Muscle of arm (tissue), 14 donors: ENCODE measurements at places on chromosomes 2 and 18. TPM values are rescaled to one million over a fixed set of nuclear protein-coding genes. Genes with fewer than 3 reads are reported as not detected.
A peak's percentile ranks its signal among the peaks of the same experiment; 100 is the strongest.

DNA sequence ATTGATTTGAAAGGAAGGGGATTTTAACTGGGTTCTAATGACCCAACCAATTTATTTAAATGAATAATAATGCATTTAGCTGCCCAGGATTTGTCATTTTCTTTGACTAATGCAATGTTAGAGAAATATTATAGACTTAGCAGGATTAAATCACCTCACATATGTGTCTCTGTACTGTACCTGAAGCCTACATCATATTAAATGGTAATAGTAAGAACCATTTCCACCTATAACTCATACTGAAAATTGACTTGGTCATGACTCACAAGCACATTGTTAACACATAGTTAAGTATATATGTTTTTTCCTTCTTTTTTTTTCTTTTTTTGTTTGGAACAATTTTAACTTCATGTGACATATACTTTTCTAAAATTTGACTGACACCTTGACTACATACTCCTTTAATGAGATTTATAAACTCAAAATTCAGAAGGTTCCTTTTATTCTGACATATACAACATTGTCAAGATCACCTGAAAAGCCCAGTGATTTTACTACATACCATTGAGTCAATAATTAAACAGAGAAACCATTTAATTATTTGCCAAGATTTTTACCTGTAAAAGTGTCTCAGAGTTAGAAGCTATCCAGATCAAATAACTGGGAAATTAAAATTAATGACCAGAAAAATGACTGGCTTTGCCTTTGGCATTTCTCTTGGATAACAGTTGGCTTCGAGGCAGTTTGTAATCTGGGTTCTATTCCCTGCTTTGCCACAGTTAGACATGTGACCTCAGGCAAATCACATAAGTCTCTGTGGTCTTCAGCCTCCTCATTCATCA lies 58.8 kb upstream of the CDC42EP3 start:
- no peak for DNase-seq

GRCh38 chr2:191246820-191247380 lies 1.7 kb downstream of the MYO1B start:
- no peak for DNase-seq

Gene TTN
- polyA plus RNA-seq, result 452 TPM

Gene ING5
- 37.0 TPM for polyA plus RNA-seq

- no peak for DNase-seq
These were observed 28.5 kb upstream of the ALKAL2 start for GRCh38 chr2:316381-316780.

DNA sequence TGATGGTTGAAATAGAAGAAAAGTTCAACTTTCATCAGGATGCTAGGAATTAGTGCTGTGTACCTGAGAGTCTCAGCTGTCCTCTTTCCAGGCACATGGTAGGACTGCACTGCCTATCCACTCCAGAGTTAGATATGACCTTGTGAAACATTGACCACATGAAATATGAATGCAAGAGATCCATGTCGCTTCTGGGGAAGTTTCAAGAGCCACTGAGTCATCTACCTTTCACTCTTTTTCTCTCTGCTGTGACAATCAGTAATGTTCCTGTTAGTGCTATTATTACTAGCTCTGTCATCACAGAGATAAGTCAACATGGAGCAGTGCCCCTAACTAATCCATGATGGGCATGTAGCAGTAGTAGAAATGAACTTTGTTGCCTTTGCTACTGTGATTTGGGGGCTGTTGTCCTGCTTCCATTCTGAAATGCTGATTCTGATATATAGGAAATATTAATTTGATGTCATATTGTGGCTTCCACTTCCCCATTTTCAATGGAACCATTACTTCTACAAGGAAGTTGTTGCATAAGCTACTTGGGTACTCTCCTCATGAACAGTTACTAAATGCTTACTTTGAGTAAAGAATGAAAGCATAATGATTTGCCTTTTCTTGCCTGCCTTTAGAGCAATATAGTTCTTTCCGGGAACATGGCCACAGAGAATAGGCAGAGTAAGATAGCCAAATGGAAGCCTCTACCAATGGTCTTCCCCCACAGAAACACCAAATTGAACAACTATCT lies 192.8 kb upstream of the ZNF521 start:
- no peak for DNase-seq

- no peak for DNase-seq
These were observed 214.8 kb upstream of the RAB6C start for GRCh38 chr2:129764376-129765325.

GRCh38 chr2:67574230-67574629 lies 177.1 kb downstream of the ETAA1 start:
- no peak for DNase-seq

- no peak for DNase-seq
These were observed 27.8 kb downstream of the TWIST2 start for GRCh38 chr2:238875471-238876231.

DNA sequence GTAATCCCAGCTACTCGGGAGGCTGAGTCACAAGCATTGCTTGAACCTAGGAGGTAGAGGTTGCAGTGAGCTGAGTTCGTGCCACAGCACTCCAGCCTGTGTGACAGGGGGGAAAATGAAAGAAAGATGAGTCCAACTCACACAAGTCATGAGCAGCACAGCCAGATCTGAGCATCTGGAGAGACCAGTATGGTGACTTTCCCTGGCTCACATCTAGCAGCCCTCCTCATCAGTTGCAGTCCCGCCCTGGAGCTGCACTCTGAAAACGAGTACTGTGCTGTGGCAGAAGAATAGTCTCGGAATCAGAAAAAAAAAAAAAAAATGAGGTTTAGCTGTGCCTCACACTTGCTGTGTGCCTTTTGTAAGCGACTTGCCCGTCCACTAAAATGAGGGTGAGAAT lies 74.4 kb upstream of the TRIB2 start:
- no peak for DNase-seq

Gene CAPN14
- polyA plus RNA-seq, result not detected

Gene SIX2
- 5.8 TPM for polyA plus RNA-seq

- DNase-seq, result no peak
These were observed 90.6 kb downstream of the APOB start for GRCh38 chr2:20953146-20953824.

Gene NEU4
- polyA plus RNA-seq, result 3.2 TPM

DNA sequence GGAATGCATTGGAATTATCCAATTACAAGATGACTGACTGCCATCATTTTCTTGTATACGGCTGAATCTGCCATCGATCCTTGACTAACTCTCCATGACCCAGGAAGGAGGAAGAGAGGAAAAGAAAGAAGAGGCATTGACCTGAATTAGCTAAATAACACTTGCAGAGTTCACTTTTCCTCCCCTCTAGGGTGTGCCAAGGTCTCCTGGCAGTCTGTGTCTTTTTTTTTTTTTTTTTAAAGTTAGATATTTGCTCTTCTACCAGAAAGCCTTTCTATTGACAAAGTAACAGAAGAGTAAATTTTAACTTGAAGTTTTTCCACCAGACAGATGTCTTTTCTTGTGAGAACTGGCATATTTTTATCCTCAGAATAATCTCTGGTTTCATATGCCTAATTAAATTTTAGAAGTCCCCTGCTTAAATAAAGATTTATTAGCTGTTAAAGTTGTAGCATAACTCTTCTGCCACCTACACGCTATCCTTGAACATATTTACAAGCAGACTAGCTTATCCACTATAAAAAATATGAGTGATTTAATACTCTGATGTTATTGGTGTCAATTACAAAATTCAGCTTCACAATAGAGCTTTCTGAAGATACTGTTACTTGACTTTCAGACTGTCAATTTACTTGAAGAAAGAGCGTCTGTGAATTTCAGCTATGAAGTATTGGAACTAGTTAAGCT lies 171.7 kb upstream of the ETAA1 start:
- DNase-seq, result no peak

Gene MTLN
- polyA plus RNA-seq, result 23.8 TPM

- DNase-seq, result no peak
These were observed 190.1 kb downstream of the LRP1B start for GRCh38 chr2:141940709-141941108.

GRCh38 chr2:58862244-58862643 lies 621.1 kb upstream of the FANCL start:
- DNase-seq, result no peak

Gene C1D
- 41.6 TPM for polyA plus RNA-seq

DNA sequence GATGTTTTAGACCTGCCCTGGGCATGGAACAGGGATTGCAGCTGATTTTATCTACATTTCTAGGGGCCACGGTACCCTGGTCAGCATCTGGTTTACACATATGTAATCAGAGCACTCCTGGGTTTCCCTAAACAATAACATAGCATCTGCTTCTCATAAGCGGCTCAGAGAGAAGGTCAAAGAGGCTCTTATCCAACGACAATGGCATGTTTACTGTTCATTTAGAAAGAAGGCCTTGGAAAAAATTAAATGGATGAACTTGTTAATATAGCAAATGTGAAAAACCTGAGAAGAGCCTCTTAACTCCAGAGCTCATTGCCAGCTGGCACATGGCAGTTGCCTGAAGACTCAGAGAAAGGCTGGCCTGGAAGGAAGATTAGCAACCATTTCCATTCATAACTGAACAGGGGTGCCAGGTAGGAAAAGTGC lies 202.8 kb upstream of the THUMPD2 start:
- peak; percentile 69 for DNase-seq

- DNase-seq, result peak; percentile 49
These were observed 80.0 kb downstream of the ETAA1 start for GRCh38 chr2:67476809-67477790.

- no peak for DNase-seq
These were observed 21.3 kb downstream of the PLEK start for GRCh38 chr2:68386365-68386764.

GRCh38 chr2:208280933-208281332 lies 14.9 kb downstream of the PIKFYVE start:
- DNase-seq, result no peak

DNA sequence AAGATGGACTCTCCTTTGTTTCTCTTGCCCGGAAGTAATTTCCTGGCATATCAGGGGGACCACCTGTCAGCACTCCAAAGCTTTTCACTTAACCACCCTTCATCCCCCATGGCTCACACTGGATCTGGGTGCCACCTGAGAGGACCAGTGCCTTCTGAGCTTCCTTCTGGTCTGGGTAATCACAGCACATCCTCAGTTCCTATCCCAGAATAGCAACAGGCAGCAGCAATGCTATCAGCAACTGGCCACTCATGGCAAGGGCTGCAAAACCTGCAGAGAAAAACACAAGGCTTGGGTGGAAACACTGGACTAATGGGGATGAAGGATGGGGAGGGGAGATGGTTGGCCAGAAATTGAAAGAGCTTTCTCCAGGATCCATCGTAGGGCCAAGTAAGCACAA lies 59.9 kb upstream of the STPG4 start:
- no peak for DNase-seq

Gene KATNAL2
- polyA plus RNA-seq, result 7.7 TPM

DNA sequence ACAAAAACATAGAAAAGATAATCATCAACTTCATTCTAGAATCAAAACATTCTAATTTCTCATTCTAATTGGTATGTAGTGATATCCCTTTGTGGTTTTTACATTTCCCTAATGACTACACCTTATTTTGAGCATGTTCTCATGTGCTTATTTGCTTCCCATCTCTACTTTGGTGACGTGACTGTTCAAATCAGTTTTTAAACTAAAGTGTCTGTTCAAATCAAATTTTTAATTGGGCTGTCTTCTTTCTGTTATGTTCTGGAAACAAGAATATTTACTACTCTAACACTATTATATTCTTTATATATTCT lies 45.5 kb downstream of the YES1 start:
- DNase-seq, result no peak

GRCh38 chr2:187075199-187075635 lies 226.2 kb upstream of the ZSWIM2 start:
- peak; percentile 27 for DNase-seq

DNA sequence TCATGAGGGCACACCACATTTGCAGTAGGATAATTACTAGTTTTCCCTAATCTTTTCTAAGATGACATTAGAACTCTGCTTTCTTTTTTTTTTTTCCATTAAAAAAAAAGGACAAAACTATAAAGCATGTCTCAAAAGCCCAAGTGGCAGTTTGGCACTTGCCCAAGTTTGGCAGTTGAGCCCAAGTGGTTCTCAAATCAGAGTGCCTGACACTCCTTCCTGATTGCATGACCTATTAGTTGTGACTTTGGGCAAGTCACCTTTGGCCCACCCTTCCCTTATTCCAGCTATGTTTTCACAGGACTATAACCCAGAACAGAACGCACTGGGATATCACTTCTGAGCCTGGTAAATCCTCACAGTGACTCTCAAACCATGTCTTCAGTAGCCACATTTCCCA lies 273.0 kb downstream of the CCDC85A start:
- no peak for DNase-seq

- DNase-seq, result no peak
These were observed 3.9 kb upstream of the TRIB2 start for GRCh38 chr2:12712881-12713280.

- no peak for DNase-seq
These were observed at the start of gene FBXO41 for GRCh38 chr2:73284296-73285158. TSS of gene FBXO41 (minus strand) at chr2:73284478. CDS start at chr2:73269630, 14,848 bp downstream.

Gene AFTPH
- 23.9 TPM for polyA plus RNA-seq

DNA sequence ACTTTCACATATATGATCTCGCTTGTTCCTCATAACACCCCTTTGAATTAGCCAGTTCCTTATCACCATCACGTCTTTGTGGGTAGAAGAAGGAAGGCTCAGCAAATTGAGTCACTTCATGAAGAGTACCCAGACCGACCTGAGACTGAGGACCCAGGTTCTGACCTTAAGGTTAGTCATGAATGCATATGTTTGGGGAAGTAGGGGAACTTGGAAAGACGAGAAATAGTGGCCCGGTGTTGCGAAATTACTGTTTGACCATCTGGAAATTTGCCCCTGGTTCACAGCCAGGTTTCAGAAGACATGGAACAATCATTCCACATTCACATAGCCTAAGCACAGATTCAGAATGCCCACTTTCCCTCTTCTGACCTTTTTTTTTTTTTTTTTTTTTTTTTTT lies 59.8 kb downstream of the MEIS1 start:
- no peak for DNase-seq

Gene VAMP8
- not detected for polyA plus RNA-seq

- peak; percentile 15 for DNase-seq
These were observed 657.8 kb upstream of the LINC00305 start for GRCh38 chr18:64806691-64807090.

Gene REG1B
- not detected for polyA plus RNA-seq

- DNase-seq, result no peak
These were observed 266.7 kb upstream of the MGAT5 start for GRCh38 chr2:133986881-133987795.

DNA sequence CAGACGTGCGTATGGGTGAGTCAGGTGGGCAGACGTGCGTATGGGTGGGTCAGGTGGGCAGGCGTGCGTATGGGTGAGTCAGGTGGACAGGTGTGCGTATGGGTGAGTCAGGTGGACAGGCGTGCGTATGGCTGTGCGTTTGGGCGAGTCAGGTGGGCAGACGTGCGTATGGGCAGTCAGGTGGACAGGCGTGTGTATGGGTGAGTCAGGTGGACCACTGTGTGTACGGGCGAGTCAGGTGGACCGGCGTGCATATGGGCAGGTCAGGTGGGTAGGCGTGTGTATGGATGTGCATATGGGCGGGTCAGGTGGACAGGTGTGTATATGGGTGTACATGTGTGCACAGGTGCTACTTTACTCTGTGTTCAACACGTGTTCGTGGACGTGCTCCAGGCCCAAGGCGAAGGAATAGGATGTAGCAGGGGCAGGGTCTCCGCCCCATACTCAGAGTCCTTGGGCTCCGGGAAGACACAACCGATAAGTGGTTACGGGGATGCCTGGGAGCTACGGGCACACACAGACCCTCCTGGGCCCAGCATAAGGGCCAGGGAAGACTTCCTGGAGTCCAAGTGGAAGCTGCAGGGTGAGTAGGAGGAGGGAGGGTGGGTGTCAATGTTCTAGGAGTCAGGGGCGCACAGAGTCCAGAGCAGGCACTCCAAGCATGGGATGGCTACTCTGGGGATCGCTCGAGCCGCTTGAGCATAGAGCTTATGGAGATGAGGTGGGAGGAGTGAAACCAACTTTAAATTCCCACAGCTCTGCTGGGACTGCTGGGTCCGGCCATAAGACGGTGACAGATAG lies 27.1 kb upstream of the KLF11 start:
- no peak for DNase-seq

GRCh38 chr18:2978208-2978607 lies 34.7 kb downstream of the LPIN2 start:
- DNase-seq, result no peak
